ENCODE measurements at places on chromosomes 13 and 19.

DNA sequence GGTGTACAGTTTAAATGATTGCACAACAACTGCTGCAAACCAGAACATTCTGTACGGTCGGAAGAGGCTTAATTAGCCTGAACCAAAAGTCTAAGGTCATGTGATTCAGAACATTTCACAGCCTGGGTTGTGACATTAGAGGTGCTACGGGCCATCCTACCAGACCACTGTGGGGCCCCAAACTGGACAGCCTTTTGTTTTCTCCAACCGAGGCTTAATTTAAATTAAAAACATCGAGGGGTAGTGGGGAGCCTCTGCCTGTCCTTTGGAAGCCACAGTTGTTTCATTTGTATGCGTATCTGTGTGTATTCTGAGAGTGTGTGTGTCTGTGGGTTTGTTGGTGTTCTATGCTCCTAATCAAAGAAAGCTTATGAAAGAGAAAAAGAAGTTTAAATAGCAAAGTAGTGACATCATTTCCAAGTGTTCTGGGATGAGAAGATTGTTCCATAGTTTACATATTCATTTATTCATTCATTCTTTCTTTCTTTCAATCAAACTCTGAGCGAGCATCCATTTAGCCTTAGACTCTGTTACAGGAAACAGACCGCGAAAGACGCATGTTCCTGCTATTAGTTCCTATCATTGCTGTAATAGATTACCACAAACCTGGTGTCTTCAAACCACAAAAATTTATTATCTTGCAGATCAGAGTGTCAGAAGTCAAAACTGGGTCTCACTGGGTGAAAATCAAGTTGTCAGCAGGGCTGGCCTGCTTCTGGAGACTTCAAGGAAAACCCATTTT, 444.8 kb downstream of the FOXO1 start:
- no peak for DNase-seq

DNA sequence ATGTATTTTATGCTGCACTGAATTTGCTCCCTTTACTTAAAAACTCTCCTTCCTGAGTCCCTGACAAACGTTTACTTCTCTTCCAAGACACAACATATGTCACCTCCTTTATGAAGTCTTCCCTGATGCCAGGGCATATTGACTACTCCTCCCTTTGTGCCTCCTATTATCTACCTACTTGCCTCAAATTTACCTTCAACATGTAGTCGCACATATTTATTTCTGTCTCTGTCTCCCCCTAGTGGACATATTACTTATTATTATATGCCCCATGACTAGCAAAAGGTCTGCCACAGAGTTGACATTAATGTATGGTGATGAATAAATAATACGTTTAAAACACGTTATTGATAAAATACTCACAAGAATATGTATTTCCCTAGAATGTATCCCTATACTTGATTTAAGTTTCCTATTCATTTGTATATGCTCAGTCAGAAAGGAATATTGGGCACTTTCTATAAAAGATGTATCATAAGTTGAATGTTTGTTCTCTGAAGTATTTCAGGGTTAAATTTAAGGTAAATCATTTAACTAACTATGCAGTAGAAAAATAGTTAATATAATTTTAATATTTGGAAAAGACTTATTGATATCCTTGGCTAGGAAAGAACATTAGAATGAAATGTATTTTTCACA, 250.3 kb upstream of the ATXN8OS start:
- DNase-seq: no peak

GRCh38 chr19:45764945-45765701, 3.9 kb downstream of the SIX5 start:
- no peak for DNase-seq

DNA sequence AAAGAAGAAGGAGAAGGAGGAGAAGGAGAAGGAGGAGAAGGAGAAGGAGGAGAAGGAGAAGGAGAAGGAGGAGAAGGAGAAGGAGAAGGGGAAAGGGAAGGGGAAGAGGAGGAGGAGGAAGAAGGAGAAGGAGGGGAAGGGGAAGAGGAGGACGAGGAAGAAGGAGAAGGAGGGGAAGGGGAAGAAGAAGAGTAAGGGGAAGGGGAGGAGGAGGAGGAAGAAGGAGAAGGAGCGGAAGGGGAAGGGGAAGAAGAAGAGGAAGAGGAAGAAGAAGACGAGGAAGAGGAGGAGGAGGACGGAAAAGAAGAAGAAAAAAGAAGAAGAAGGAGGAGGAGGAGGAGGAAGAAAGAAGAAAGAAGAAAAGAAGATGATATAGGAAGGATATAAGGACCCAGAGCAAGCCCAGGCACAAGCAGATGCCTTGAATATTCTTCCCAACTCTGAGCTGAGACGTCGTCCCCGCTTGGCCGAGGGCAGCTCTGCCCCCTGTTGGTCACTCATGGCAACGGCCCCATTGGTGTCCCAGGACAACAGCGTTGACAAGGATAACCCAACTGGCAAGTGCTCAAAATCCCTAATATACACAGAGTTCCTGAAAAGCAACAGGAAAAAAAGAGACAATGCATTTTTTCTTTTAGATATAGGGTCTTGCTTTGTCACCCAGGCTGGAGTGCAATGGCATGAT, 30.6 kb upstream of the IGSF23 start:
- DNase-seq: no peak

DNA sequence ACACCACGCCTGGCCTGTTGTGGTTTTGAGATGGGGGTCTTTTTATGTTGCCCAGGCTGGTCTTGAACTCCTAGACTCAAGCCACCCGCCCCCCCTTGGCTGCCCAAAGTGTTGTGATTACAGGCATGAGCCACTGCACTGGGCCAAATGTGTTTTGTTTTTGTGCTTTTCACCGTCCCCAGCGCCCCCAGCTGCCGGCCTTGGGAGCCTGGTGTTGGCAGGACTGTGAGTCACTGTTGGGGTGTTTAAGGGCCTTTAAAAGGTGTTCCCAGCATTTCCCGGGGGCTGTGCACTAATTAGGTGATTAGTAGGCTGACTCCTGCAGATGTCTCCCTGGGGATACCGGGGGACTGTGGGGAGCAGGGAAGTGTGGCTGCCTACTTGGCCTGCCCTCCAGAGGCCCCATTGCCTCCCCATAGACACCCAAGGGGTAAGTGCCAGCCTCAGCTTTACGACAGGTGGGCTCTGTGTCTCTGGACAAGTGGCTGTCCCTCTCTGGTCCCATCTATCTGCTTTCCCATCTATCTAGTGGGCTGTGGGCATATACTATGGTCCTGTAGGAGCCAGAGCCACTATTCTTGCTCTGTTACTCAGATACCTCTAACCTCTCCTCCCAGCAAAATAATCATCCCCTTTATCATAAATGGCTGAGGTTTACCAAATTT, 11.8 kb upstream of the TLE5 start:
- no peak for DNase-seq

GRCh38 chr19:51688671-51689571, 4.2 kb upstream of the SPACA6 start:
- DNase-seq: no peak

DNA sequence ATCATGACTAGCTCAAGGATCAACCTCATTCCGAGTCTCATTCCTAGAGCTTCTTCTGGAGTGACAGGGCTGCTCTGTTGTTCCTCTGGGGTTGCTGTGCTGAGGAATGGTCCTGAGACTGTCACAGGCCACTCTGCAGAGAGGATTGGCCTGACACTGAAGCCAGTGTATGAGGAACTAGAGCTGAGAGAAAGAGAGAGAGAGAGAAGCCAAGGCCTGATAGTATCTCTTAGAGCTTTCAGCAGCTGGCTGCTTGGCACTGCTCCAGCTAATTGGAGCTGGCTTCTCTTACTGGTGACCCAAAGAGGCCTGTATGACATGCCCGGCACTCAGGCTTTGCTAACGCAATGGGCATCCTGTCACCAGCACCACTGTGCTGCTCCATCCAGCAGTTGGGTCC, 73.4 kb upstream of the FLT1 start:
- no peak for DNase-seq

- DNase-seq: no peak
Measured at GRCh38 chr13:20716951-20717350, 13.5 kb downstream of the IL17D start.

GRCh38 chr13:73055813-73056564, 2.8 kb upstream of the KLF5 start:
- DNase-seq: no peak

DNA sequence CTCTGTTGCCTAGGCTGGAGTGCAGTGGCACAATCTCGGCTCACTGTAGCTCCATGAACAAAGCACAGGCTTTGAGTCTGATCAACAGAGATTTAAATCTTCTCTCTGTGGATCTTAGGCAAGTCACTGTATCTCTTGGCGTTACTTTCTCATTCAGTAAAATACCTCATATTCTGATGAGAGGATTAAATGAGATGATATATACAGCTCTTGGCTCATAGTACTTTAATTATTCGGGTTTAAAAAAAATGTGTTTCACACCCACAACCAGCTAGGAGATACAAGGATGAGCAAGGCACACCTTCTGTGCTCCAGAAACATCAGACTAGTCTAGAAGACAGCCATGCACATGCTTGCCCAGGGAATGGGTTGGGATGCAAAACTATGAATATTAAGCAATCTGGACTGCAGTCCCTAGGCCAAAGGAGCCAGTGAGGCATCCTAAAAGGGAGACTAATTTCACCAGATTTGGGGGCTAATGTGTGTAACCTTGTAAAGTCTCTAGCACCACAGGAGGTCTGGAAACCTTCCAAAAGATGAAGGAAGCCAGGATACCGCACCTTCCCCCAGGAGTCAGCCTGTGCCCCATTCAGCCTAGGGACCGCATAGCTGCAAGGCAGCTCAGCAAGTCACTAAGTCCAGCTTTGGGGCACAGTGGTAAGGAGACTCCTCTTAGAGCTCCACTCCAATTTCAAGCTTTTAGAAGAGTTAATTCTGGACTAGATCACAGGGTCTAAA, 2.5 kb downstream of the VPS36 start:
- no peak for DNase-seq

- DNase-seq: no peak
Measured at GRCh38 chr13:30774214-30774730, 38.9 kb downstream of the ALOX5AP start.

GRCh38 chr19:38666663-38667511, 19.4 kb downstream of the ACTN4 start:
- no peak for DNase-seq

GRCh38 chr19:54420068-54420382, 4.8 kb downstream of the TTYH1 start:
- no peak for DNase-seq

GRCh38 chr13:41631296-41631965, 174.1 kb downstream of the RGCC start:
- DNase-seq: no peak

- no peak for DNase-seq
Measured at GRCh38 chr13:73421310-73421912, 362.6 kb downstream of the KLF5 start.

DNA sequence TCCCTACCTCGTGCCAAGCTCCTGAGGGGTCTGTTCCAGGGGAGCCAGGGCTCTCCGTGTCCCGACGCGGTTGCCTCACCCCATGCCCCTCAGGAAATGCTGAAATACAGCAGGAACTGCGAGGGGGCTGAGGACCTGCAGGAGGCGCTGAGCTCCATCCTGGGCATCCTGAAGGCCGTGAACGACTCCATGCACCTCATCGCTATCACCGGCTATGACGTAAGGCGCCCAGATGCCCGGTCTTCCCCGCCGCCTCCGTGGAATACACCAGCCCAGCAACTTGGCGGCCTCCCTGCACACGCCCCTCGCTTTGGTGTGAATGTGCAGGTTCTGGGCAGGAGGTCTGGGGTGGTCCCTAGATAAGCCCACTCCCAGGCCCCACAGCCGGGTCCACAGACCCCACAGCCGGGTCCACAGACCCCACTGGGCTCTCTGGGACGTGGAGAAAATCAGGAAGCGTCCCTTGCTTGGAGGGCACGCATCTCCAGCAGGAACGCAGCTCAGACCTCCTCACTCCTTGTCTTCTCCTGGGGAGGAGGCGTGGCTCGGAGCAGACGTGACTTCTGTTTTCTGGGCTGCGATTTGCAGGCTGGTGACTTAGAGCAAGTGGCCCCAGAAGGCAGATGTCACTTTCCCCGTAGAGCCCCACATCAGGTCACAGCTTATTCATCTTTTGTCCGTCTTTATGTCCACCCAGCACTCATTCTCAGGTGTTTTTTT, 19.4 kb upstream of the F7 start:
- no peak for DNase-seq

GRCh38 chr13:52934258-52934657, 85.8 kb upstream of the PCDH8 start:
- DNase-seq: no peak

- DNase-seq: no peak
Measured at GRCh38 chr13:104871456-104871855, 1664.0 kb downstream of the EFNB2 start.

GRCh38 chr13:52835071-52835839, 13.2 kb downstream of the PCDH8 start:
- DNase-seq: no peak

DNA sequence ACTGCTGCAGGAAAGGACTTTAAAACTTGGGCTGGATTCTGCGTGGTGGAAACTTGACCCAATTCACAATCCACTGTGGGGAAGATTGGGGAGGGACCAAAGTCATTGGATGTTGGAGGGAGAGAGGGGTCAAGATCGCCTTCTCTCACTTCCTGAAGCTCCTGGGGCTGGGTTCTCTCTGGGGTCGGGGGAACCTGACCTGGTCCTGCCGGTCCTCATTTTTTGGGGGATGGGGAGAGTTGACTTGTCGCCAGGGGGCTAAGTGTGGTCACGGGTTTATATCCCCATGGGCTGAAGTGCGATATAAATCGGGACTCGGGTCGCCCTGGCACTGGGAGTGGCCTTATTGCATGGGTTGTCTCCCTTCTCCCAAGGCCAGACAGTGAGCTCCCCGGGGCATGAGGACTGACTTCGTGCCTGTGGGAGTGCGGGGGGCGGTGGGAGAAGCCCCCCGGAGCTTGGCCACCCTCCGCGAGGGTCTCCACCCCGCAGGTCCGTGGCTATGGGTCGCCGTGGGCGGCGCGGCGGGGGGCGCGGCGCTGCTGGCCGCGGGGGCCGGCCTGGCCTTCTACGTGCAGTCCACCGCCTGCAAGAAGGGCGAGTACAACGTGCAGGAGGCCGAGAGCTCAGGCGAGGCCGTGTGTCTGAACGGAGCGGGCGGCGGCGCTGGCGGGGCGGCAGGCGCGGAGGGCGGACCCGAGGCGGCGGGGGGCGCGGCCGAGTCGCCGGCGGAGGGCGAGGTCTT, 6.3 kb downstream of the ICAM5 start:
- no peak for DNase-seq

GRCh38 chr19:56347163-56347778, 32.6 kb upstream of the ZSCAN5A start:
- no peak for DNase-seq

- no peak for DNase-seq
Measured at GRCh38 chr13:77002590-77003190, 10.8 kb downstream of the CLN5 start.

- no peak for DNase-seq
Measured at GRCh38 chr13:93169980-93170379, 56.6 kb upstream of the GPC6 start.

- no peak for DNase-seq
Measured at GRCh38 chr19:23770672-23771250, 12.1 kb upstream of the ZNF681 start.

- DNase-seq: no peak
Measured at GRCh38 chr19:28435551-28436271, 777.2 kb downstream of the UQCRFS1 start.

DNA sequence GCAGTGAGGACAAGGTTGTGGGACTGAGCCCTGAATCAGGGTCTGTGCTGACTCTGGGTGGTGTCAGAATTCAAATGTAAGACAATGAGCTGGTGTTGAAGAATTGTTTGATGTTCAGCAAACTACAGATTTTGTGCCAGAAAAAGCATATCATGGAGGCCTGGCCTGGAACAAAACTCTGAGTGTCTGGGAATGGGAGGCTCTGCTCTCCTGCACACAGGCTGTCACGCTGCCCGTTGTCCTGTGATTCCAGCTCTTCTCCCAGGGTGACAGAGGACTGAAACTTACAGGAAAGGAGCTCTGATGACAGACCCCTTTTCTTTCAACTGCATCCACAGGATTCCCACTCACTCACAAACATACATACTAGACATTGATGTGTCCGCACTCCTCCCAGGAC, 120.1 kb downstream of the ZNF486 start:
- DNase-seq: no peak
